ENCODE measurements at places on chromosomes 7 and 10.
A peak's percentile ranks its signal among the peaks of the same experiment; 100 is the strongest.

DNA sequence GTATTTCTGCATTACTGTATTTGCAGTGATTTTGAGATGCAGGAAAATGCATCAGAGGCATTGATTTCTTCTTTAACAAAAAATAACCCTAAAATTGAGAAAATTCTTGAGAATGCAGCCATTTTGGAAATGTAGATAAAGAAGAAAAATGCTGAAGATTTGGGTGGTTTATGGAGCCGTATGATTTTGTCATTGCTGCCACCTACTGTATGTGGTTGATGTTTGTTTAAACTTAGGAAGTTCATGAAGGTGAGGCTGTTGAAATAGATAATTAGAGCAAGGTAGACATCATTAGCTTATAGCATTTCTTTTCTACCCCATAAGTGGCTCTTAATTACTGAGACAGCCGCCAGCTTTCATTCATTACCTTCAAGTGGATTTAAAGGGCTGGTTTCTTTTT, 92.1 kb upstream of the SAMD8 start:
- no peak for DNase-seq

DNA sequence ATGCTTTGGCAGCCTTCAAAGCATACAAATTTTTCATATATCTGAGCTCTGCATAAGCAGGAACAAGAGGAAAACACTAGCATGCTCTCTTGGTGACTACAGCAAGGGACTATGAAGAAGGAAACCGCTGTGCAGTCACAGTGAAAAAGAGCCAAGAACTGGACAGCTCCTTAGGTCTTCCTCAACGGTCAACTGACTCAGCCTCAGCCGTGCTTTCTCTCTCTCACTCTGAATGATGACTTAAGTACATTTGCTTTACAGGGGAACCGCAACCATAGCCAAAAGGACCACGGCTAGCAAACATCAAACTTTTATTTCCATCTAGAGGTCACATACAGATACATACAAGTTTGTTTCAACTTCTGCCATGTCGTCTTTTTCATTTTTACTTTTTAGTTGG, 69.9 kb downstream of the HYCC1 start:
- DNase-seq, result no peak

GRCh38 chr10:13347043-13347499, 1.0 kb downstream of the SEPHS1 start:
- peak; percentile 41 for DNase-seq

DNA sequence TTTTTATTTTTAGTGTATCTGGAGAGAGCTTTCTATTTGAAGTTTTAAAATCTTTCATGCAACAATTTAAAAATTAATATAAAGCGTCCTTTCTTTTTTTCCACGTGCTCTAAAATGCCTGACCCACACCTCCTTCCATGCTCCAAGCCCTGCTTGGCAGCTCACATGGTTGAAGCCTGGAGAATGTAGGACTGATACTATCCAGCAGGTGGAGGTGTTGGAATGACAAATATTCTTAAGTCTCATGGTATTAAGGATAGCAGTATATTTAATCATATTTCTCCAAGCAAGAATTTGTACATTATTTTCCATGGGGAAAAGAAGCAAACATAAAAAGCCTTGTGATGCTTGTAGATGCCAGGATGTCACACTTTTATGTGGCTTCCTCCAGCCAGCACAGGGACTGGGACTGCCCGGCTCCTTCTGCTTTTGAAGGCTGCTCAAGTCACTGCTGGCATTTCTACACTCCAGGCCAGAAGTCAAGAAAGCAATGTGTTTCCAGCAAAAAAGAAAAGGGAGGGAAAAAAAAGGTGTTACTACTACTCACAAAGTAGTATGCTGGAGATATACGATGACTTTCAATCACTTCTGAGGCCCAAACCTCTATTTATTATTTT, 49.7 kb downstream of the BZW2 start:
- DNase-seq, result no peak

DNA sequence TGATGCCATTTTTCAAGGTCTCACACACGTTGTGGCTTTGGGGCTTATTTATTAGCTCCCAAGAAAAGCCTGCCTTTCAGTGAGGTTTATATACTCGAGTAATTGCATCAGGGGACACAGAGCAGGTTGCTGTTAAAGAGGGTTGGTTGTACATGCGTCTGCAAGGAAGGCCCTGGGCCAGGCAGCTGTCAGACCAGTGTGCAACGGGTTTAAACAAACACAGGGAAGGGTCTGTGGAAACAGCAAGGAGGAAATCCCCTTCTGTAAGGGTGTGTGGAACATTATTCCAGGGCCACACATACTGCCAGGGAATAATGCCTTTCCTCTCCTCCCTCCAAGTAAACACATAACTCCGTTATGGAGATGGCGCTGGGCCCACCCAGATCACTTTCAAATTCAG, 1.7 kb upstream of the CHST15 start:
- no peak for DNase-seq

GRCh38 chr7:128030654-128031611, at the start of gene LRRC4:
TSS of gene LRRC4 (minus strand) at chr7:128031437. CDS start at chr7:128030640, 797 bp downstream.
- peak; percentile 15 for DNase-seq

GRCh38 chr10:6530211-6530840, 49.8 kb downstream of the PRKCQ start:
- no peak for DNase-seq

DNA sequence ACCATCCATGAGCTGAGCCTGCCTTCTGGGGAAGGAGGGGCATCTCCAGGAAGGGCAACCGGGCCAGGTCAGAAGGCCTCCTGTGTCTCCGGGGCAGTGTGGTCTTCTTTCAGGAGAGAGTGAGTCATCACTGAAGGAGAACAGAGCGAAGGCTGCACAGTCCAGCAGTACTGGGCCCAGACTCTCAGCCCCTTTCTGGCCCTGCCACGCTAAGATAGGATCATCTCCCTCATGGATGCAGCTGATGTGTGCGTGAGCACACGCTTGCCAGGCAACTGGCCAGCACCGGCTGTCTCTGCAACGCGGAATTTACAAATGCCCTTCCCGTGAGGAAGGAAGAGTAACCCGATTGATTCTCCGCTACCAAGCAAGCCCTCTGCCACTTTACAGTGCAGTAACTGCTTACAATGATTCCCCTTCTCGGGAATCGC, 328.2 kb downstream of the TNS3 start:
- DNase-seq, result peak; percentile 11

GRCh38 chr10:96124230-96125141, 5.6 kb upstream of the ZNF518A start:
- DNase-seq, result no peak

DNA sequence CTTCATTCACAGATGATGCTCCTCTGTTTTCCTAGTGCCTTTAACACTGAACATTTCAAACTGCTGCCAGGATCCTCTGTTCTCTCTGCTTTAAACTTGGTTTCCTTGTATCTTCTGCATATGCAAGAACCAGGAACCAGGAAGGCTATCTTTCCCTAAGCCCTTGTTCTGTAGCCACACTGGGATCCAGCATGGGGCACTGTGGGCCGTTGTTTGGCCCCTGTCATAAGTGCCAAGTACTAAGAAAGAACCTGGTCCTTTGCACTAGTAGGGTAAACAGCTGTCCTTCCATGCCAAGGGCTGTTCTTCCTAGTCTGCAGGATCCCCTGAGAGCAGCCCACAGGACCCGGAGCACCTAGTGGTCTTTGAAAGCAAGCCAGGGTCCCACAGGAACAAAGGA, 49.0 kb upstream of the TRIM8 start:
- no peak for DNase-seq

Measured in stimulated activated naive B cell treated with anti-CD40 and anti-IgM and Interleukin-4, amounts not matched to agents 10 μg/mL and 1 μg/mL and 100 μg/mL, for 72 hours (primary cell).